ENCODE measurements at places on chromosomes 2 and 18.

- no peak for DNase-seq
These were observed 753.5 kb upstream of the PKDCC start for GRCh38 chr2:41294331-41294730.

DNA sequence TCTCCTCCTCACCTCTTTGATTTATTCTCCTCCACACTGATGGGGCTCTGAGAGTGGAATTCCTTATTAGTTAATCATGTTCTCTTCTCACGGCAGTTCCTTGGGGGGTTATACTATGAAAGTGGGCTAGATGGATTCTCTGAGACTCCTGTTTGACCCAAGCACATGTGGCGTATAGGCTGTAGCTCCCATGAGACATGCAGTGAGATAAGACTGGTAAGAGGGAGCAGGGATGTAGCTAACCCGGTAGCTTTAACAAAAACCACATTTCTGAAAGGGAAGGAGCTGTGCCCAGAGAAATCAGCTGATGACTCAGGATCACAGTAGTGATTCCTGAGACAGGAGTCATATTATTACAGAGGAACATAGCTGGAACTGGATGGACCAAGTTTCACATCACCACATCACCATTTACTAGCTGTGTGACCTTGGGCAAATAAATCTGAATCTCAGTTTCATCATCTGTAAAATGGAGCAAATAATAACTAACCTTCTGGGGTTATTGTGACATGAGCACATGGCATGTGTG is 82.9 kb downstream of the CRIM1 start:
- DNase-seq = no peak

DNA sequence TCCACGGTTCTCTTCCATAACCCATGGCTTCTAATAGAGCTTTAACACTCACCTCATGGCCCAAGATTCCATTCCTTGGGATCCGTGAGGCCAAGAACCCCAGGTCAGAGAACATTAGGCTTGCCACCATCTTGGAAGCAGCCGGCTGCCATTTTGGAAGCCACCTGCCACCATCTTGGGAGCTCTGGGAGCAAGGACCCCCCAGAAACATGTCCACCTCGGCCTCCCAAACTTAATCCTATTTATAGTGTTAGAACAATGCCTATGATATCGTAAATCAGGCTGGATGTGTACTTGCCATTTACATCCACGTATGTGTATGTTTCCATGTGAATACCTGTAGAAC is 39.9 kb upstream of the HAAO start:
- no peak for DNase-seq

DNA sequence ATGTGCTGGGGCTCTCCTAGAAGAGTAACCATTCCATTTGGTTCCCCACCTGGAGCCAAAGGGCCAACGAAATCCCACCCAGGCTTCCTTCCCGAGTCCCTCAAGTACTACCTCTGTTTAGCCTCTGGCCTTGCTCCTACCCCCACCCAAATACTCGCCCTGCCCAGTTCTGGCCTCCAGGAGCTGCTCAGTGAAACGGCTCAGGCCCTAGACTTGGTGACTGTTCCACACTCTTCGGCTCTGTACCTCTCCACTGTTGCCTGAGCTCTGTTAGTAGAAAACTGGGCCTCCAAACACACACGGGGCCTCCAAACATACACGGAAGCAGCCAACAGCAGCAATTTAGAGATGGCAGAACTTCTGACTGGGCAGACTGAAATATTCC is 4.2 kb downstream of the OTX1 start:
- no peak for DNase-seq

DNA sequence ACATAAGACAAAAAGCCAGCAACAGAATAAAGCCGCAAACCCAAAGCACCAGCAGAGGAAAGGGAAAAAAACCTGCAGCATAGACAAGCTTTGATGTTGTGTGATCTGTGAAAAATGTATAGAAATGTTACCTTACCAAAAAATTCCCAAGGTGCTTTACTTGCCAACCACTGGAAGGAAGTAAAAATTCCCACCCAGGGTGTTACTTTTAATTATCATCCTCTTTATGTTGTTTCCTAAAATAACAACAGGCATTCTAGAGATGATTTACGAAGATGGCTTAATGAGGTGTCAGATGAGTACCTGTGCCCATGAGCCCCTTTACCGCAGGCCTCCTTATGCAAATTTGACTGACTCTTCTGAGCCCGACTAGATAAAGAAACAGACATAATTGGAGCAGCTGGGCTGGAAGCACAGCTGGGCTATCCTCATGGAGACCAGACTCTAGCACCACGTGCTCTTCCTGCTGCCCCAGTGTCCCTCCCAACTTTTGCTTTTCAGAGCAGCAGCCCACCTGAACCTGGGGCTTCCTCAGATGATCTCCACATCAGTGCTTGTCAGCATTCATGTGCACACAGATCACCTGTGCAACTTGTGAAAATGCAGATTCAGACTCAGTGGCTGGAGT is 41.5 kb downstream of the SRSF7 start:
- DNase-seq = no peak

- no peak for DNase-seq
These were observed 206.9 kb downstream of the ICOS start for GRCh38 chr2:204143216-204144014.

- DNase-seq = no peak
These were observed 127.1 kb upstream of the SLC35G4 start for GRCh38 chr18:11482271-11482670.

Measured in activated CD4-positive, alpha-beta T cell treated with anti-CD3 and anti-CD28 coated beads for 24 hours (primary cell).